ENCODE measurements at places on chromosomes 1 and 21.

DNA sequence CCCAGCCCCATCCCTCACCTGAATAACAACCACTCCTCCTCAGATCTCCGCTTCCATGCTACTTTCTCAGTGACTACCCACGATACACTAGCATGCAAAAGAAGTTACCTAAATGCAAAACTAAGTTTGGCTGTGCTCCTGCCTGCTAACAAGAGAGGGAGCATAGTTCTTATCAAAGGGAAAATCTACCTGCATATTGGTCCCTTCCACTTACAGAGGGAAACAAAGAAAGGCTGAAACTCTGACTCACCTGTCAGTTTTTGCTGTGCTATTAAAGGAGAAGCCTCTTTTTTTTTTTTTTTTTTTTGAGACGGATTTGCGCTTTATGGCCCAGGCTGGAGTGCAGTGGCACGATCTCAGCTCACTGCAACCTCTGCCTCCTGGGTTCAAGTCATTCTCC lies 43.8 kb upstream of the RAVER2 start:
- H3K4me3 ChIP-seq = no peak overlapping the region
- H3K4me1 ChIP-seq = no peaks in the 10 kb centered on the region
- no peak for DNase-seq
- no peaks in the 10 kb centered on the region for H3K27me3 ChIP-seq
- H3K27ac ChIP-seq = no peak overlapping the region

DNA sequence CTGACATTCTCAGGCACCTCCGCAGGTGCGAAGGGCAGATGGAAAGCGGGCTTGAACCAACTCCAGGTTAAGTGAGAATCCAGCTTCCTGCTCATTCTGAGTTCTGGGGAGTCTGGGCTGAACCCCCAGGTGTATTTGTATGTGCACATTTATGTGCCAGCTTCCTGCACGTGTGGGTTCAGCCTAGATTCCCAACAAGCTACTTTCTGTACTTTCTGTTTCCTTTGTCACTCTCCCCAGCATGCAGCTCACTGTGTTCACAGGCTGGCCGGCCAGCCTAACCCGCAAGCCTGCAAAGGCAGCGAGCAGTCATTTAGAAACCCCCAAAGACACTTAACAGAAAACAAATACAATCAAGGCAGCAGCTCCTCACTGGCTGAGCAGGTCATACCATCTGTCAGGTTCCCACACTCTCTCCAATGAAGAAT lies 1.3 kb upstream of the IL19 start:
- H3K27ac ChIP-seq = no peak overlapping the region
- H3K4me1 ChIP-seq = no peaks in the 10 kb centered on the region
- H3K27me3 ChIP-seq = no peaks in the 10 kb centered on the region
- DNase-seq = no peak

DNA sequence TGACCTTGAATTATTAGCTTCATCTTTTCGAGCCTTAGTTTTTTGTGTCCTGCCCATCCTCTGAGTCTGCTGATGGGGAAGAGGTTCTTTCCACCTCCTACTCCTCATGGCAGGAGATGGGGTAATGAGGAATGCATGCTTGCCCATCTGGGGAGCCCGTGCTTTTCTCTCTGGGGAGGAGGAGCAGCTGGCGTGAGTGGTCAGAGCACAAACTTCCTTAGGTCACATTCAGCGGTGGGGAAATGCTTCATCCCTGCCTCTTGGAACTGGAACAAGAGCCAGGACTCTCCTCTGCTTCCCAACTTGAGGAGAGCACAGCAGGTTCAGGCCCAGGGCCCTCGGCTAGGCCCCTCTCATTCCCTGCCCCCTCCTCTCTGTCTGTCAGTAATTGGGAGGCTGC lies 155.0 kb downstream of the PCNX2 start:
- H3K27ac ChIP-seq = no peak overlapping the region
- no peaks in the 10 kb centered on the region for H3K27me3 ChIP-seq
- H3K36me3 ChIP-seq = no peaks in the 10 kb centered on the region
- peaks cover 12% of the 10 kb centered on the region for H3K4me1 ChIP-seq
- H3K4me3 ChIP-seq = no peak overlapping the region
- no peak for DNase-seq

GRCh38 chr1:235295902-235296350 lies 32.1 kb downstream of the ARID4B start:
- H3K4me3 ChIP-seq = no peak overlapping the region
- H3K27ac ChIP-seq = no peak overlapping the region
- H3K36me3 ChIP-seq = no peaks in the 10 kb centered on the region
- H3K27me3 ChIP-seq = no peaks in the 10 kb centered on the region

- DNase-seq = no peak
- H3K27ac ChIP-seq = no peak overlapping the region
- H3K27me3 ChIP-seq = no peaks in the 10 kb centered on the region
- peaks cover 2% of the 10 kb centered on the region for H3K4me1 ChIP-seq
- no peak overlapping the region for H3K4me3 ChIP-seq
- H3K36me3 ChIP-seq = peaks cover 51% of the 10 kb centered on the region
Observed at GRCh38 chr1:109499661-109500536, 6.0 kb downstream of the CYB561D1 start.
